IPS-NIHi11 (cell line): ENCODE measurements at places on chromosomes 2 and 18.
A peak's percentile ranks its signal among the peaks of the same experiment; 100 is the strongest.

GRCh38 chr2:113342650-113343049, 63.9 kb upstream of the PAX8 start:
- no peak for DNase-seq

GRCh38 chr18:41461114-41461513, 493.9 kb upstream of the PIK3C3 start:
- DNase-seq: no peak

DNA sequence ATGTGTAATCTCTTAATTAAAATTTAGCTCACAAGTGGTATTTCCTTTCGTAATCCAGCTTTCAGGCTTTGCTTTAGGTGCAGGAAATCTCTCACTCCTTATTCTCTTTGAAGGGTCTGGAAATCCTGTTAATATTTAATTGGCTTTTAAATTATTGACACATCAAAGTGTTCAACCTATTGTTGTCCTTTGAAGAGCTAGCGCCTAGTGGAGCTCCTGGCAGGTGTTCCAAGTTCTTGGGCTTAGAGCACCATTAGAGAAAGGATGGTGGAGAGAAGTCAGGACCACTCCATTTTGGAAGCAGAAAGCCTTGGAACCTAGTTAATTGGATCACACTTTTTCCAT, 92.4 kb downstream of the CABLES1 start:
- no peak for DNase-seq

DNA sequence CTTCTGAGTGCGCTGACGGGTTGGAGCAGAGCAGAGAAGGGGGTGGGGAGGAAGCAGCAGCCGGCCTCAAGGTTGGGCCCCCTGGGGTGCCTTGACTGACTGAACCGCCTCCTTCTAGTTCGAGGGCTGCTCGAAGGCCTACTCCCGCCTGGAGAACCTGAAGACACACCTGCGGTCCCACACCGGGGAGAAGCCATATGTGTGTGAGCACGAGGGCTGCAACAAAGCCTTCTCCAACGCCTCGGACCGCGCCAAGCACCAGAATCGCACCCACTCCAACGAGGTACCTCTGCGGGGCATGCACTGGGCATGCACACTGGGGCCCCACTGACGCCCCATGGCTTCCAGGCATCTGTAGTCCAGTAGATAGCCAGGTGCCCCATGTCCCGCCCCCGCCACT, 246.9 kb downstream of the GLI2 start:
- peak; percentile 57 for DNase-seq

- DNase-seq: no peak
These were observed 439 bp upstream of the PLEKHH2 start for GRCh38 chr2:43636621-43637020.

DNA sequence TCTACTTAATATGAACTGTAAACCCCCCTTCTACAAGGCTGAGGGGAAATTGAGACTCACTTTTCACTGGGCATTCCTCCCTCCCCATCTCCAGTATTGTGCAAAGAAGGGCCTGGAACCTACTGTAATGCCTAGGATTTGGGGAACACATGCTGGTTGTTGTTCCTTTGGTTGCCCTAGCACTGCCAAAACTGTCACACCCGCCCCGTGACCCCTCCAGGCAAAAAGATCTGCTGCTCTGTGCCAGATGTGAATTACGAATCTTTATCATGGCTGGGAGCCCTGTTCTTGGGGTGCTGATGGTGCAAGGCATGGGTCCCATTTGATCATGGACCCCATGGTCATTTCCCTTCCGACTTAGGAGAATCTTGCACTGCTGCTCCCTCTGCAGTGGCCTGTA, 95.4 kb downstream of the CABLES1 start:
- DNase-seq: no peak

GRCh38 chr18:25284281-25284680, 67.7 kb downstream of the ZNF521 start:
- no peak for DNase-seq

DNA sequence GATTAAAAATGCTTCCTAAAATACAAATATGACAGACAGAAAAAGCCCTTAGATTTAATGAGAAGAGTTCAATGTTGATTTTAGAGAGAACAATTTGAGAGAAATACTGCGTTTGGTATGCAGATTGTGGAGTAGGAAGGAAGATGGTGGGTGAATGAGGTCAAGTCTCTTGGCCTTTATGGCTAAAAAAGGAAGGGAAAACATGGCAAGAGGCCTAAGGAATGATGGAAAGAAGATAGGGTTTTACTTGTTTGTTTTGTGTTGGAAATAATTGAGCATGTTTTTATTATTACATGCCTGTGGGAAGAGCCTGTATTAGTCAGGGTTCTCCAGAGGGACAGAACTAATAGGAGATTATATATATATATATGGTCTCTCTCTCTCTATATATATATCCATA, 318.1 kb downstream of the TRIB2 start:
- no peak for DNase-seq

- no peak for DNase-seq
These were observed 33.9 kb upstream of the TBC1D8 start for GRCh38 chr2:101185085-101185484.

DNA sequence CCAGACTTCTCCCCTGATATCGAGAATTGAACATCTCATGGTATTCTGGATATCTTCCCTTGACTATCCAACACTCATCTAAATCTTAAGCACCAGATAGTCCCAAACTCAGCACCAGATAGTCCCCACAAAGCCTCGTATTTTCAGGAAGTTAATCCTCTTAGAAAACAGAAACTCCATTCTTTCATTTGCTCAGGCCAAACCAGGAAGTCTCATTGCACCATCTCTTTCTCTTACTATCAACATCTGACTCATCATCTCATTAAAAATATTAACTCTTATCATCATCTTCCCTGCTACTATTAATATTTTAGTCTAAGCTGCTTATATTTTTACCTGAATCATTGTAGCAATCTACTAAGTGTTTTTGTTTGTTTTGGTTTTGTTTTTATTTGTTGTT, 286.4 kb downstream of the GALNT13 start:
- DNase-seq: no peak

DNA sequence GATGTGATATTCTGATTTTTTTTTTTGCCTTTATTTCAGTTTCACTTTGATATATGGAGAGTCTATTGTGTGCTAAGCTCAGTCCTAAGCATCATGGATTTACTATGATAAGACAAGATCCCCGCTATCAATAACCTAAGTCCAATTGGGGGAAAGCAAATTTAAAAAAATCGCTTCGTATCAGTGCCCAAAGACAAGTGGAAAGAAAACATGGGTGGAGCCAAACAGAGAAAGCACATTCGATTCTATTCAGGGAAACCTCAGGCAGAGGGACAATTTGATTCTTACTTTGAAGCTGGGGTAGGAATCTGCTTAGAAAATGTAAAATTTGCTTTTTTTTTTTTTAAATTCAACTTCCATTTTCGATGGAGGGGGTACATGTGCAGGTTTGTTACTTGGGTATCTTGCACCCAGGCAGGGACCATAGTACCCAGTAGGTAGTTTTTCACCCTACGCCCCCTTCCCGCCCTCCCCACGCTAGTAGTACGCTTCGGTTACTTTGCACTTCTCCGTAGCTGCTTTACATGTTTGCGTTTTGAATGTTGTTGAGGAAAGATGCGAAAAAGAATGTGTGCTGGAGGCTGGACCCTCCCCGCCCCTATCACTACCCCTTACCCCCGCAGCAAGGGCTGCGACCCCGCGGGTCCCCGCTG, 12.4 kb downstream of the KIF5C start:
- DNase-seq: no peak

GRCh38 chr2:96866586-96866985, 3.3 kb downstream of the SEMA4C start:
- DNase-seq: no peak

GRCh38 chr2:58730764-58731487, 489.8 kb upstream of the FANCL start:
- no peak for DNase-seq

DNA sequence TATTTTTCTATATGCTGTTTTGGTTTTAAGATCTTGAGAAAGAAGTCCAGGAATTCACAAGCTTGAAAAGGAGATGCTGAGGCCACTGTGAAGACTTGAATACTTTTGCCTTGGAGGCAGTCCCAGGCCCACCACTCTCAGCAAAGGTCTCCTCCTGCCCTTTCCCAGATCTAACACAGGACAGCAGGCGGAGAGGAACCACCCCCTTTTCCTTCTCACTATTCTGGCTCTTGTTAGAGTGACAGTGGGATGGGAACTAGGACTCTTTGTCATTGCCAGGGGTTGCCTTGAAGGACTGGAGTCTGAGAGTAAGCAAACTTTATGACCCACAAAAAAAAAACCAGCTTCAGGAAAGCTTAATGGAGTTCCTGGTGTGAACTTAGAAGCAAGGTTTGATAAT, 54.7 kb downstream of the E2F6 start:
- DNase-seq: no peak

- DNase-seq: no peak
These were observed 41.3 kb downstream of the MYCN start for GRCh38 chr2:15981646-15982045.

DNA sequence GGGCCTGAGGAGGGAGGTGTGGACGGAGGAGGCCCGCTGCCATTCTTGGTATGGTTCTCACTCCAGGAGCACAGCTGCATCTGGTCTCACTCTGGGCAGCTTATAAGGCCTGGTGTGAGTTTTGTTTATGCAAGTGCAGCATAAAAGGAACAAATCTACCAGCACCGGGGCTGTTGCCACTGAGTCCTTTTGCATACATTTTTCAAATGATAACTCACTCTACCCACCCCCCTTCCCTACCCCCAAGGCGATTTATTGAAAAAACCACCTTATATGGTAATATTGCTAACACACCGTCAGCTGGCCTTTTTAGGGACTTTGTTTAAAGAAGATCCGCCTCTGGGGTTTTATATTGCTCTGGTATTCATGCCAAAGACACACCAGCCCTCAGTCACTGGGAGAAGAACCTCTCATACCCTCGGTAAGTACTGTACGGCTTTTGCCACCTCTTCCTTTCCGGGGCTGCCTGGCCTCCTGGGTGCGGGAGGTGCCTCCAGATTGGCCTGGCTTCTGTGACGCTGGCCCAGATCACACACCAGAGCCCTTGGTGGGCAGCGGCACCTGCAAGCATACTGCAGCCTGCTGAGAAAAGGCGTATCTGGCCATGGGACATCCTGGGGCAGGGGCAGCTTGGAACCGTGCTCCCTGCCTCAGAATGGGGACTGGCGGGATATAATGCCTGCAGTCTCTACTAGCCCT, at the start of gene ACTG2:
Gene ACTG2 (plus strand): TSS at position 378 of the 699 bp plus-strand sequence. CDS start 8,304 bp downstream, outside the sequence.
- no peak for DNase-seq

- no peak for DNase-seq
These were observed 78.8 kb upstream of the TTN start for GRCh38 chr2:178886006-178886405.

DNA sequence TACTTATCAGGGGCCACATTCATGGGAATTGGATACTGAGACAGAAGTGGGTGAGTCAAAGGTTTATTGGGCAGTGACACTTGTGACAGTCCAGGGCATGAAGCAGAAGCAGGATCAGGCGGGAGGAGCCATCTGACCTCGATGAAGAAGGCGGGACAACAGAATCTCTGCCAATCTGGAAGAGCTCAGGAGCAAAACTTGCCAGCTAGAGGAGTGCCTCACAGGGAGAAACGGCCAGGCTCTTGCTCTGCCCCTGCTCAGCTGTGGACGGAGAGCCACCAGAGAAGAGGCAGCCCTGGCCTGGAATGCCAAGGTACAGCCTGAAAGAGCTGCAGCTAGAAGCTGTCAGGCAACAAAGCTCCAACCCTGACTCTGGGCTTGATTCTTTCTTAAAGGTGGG, 16.9 kb downstream of the DAW1 start:
- peak; percentile 41 for DNase-seq
